ENCODE measurements at places on chromosomes 6 and 20. TPM values are rescaled to one million over a fixed set of nuclear protein-coding genes. Genes with fewer than 3 reads are reported as not detected.

CST4 gene
- total RNA-seq, result not detected

DNA sequence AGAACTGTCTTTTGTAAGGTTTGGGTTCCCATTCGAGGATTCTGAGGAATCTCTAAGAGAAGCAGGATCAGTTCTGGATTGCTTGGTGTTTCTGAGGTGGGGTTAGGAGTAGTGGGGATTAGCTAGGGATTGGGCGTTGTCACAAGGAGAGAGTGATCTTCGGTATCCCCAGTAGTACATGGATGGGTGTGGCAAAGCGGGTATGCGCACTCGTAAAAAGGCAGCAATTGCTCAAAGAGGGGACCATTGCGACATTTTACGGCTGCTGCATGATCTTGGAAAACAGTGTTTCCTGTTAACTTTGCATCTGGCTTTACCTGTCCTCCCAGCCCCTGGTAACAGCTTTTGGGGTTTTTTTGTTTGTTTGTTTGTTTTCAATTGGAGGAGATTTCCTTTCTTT, 9.7 kb upstream of the ZSCAN9 start:
- no peak for DNase-seq

- no peak for DNase-seq
Measured at GRCh38 chr6:56958481-56958880, 3.6 kb downstream of the BEND6 start.

DNA sequence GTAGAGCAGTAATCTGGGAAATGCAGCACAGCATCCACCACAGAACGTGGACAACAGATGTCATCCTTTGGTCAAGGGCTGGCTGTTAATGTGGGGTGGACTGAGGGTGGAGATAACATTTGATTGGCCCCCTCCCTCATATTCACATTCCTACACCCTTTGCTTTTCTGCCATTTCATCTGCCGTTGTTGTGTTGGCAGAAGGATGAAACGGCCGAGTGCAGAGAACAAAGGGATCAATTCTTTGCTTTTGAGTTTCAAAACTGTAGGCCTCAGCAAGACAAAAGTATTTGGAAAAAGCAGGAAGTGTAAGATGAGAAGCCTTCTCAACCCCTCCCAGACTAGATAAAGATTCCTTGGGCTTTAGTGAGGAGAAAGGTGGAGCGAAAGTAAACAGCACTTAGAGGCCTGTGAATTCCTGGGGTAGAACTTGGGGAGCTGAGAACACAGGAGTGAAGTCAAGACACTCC, 74.2 kb upstream of the PHIP start:
- no peak for DNase-seq

- DNase-seq, result no peak
Measured at GRCh38 chr20:43900121-43900466, 14.6 kb upstream of the TOX2 start.

DNA sequence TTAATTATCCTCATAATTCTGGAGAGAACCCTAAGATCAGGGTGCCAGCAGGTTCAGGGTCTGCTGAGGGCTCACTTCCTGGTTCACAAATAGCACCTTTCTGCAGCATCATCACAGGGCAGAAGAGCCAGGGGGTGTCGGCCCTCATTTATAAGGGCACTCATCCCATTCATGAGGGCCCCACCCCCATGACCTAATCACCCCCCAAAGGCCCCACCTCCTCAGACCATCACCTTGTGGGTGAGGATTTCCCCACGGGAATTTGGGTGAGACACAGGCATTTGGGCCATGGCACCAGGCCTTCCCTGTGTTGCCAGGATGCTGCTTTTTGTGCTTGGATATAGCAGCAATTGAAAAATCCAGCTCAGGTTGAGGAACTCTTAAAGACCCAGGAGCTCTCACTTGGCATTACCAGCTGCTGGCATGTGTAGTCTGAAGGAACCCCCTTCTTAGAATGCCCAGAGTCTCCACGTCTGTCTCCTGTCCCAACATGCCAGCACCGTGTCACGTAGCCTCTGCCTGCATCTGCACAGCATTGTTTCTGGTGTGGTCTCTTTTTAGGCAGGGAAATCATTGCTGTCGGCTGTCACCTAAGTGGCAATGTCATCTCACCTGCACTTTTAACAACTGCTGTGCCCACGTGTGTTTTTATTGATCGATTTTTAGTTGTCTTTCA, 71.5 kb downstream of the RPP40 start:
- DNase-seq, result no peak

DNA sequence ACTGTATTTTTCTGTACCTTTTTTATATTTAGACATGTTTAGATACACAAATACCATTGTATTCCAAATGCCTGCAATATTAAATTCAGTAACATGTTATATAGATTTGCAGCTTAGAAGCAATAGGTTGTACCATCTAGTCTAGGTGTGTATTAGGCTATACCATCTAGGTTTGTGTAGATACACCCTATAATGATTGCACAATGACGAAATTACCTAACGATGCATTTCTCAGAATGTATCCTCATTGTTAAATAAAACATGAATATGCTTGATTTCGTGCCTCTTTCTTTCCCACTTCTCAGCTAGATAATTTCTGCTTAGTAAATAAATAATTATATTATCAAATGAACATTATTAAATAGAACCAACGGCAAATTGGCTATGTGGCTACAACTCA, 653.0 kb downstream of the EPM2A start:
- no peak for DNase-seq

SH3BGRL2 gene
- total RNA-seq, result 0.17 TPM

DNA sequence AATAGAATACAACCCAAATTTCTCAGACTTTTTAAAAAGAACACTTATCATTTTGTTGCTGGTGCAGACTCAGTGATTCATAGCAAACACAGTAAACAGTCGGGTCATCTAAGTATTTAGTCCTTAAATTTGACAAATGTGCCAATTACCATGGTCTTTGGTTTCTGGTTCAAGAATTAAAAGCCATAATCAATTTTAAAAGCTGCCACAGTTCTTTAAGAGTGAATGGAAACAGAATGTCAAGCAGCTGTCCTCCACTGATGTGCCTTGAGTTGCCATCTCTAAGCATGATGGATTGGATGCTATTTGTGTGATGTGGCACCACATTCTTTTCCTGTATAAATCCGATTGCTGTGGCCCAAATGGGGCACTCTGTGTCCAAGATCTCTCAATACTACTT, 67.2 kb upstream of the MLIP start:
- DNase-seq, result no peak

Data from activated CD4-positive, alpha-beta T cell treated with anti-CD3 and anti-CD28 coated beads, Interleukin-2, amount 10 ng/mL, durations not matched to agents 7 days and 5 days (primary cell).